Effector CD4-positive, alpha-beta T cell (primary cell): ENCODE measurements at places on chromosomes 7 and 10.

GRCh38 chr10:122296363-122297120, 25.4 kb downstream of the BTBD16 start:
- no peak for DNase-seq

- DNase-seq: no peak
Measured at GRCh38 chr7:3000566-3000965, 43.1 kb downstream of the CARD11 start.

- DNase-seq: no peak
Measured at GRCh38 chr7:42208572-42208971, 28.4 kb downstream of the GLI3 start.

GRCh38 chr10:50988792-50989191, 85.5 kb upstream of the PRKG1 start:
- no peak for DNase-seq

GRCh38 chr10:100882252-100882651, 30.5 kb upstream of the SLF2 start:
- no peak for DNase-seq

- no peak for DNase-seq
Measured at GRCh38 chr10:27506280-27506679, 2.2 kb downstream of the RAB18 start.
